ENCODE measurements at places on chromosomes 2 and 18. TPM values are rescaled to one million over a fixed set of nuclear protein-coding genes. Genes with fewer than 3 reads are reported as not detected.
A peak's percentile ranks its signal among the peaks of the same experiment; 100 is the strongest.

DNA sequence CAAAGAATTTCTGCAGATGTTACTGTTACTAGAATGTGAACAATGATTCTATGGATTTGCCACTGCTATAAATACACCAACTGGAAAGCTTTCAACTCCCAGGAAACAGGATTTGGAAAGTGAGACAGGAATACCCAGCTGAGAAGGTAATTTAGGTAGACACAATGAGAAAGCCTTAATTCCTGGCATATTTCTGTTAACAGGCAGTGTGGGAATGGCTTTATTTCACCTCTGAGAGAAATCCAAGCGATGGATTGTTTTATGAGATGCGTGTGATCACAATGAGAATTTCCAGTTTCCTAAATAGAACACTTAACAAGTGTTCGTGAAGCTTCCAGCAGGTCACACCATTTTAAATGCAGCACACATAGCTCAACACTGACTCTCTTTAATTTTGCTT, 133.0 kb downstream of the SLC8A1 start:
- DNase-seq, result no peak

PRKAG3 gene
- total RNA-seq, result not detected

- DNase-seq, result no peak
Observed at GRCh38 chr2:235328991-235329390, 164.9 kb upstream of the AGAP1 start.

MC2R gene
- not detected for total RNA-seq

SIX3 gene
- total RNA-seq, result not detected

CRYGC gene
- not detected for total RNA-seq

DNA sequence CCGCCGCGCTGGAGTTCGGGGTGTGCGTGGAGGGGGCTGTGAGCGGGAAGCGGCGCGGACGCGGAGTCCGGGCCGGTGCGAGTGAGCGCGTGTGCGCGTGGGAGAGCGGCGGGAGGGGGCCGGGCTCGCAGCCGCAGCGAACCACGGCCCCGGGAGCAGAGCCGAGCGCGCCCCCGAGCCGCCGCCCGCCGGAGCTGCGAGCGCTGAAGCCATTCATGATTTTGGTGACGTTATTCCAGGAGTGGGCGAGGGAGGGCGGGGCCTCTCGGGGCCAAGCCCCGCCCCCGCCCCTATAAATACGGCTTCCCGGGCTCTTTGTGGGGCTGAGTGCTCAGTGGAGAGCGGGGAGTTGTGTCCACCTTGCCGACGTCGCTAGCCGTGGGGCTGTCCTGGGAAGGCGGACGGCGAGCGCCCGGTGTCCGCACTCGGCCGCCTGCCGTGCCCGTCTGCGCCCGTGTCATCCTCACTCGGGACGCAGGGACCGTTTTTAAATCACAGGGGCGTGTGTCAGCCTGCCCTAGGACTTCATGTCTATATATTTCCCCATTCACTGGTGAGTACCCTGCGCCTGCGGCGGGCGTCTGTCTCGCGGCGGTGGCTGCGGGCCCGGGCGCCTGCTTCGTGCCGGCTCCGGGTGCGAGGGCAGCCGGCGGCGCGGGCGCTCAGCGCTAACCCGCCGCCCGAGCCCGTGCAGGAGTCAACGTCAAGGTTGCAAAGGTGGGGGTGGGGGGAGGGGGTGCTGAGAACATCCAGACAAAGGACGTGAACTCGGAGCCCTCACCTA, at the start of gene LBH:
LBH (plus strand) TSS at position 323 of the 784 bp plus-strand sequence; CDS start at position 528, 205 bp downstream.
- peak; percentile 92 for DNase-seq

DNA sequence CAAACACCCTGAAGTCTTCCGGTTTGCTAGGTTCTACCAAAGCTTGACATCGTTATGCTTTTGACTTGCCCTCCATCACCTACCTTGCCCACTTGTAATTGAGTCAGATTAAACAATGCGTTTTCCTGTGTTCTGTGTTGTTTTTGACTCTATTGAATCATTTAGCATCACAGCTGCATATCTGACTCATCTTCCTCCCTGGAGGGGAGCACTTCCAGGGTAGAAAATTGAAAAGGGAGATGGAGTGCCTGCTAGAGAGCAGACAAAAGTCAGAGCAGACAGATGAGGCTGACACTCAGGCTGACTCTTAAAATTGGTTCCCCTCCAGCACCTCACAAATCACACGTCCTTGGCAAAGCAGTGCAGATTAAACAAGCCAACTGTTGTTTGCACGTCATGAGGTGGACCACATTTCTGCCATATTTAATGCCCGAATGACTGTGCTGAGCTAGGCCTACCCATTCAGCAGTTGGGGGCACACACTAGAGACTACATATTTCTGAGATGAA, 2.2 kb downstream of the MPP4 start:
- DNase-seq, result peak; percentile 35

SLC9A2 gene
- 0.29 TPM for total RNA-seq

- peak; percentile 96 for DNase-seq
Observed at GRCh38 chr2:237291138-237291792, 122.7 kb downstream of the COL6A3 start.

GRCh38 chr2:19500126-19500525, 141.7 kb upstream of the OSR1 start:
- no peak for DNase-seq

CAPN13 gene
- total RNA-seq, result not detected

- DNase-seq, result no peak
Observed at GRCh38 chr2:182917924-182918323, 51.5 kb upstream of the FRZB start.

AOX1 gene
- total RNA-seq, result 13.8 TPM

All from uterus (tissue), 4 donors.